ENCODE measurements at places on chromosomes 2 and 18.

GRCh38 chr18:48991676-48992075, 40.9 kb upstream of the SMAD7 start:
- no peak for DNase-seq

DNA sequence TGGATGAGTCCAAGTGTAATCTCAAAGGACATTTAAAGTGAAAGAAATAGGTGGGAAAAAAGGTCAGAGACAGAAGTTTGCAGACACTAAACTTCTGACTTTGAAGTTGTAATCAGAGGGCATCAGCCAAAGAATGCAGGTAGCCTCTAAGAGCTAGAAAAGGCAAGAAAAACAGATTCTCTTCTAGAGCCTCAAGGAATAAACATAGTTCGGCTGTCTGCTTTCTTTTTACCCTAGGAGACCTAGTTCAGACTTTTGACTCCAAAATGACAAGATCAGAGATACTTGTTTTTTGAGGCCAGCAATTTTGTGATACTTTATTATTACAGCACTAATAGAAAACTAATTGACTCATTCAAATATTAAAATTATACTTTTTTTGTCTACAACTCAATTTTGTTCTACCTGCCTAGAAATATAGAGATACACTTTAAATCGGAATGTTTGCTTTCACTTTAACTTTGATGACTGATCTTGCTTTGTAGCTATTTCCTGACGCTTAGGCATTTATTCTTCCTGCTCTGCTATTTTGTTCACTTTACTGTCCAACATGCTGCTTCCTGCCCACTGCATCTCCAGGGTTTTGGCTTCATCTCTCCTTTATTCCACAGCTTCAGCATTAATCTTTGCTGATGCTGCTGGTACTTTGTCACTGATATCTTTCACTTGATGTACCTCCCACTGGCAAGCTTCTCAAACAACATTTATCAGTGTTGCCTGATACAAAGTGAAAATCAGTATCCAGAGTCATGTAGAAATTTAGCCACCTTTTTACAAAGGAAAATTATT, 272.5 kb downstream of the DSEL start:
- no peak for DNase-seq

DNA sequence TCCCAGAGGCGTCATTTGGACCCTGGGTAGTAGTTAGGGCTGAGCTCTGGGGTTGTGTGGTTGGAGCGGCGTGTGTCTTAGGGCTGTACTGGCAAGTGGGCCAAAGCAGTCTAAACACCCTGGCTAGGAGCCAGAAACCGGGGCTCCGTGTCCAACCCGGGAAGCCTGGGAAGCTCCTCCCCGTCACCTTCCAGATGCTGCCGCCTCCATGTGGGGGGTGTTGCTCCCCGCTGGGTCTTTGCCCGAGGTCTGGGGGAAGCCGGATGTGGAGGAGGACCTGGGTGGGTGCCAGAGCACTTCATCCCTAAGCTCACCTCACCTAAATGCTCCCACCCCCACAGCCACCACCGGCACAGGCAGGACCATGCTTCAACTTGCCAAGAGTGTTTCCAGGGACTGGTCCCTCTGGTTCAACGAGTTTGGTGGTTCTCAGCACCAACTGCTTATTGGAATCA, 25.4 kb downstream of the TET3 start:
- DNase-seq = no peak

DNA sequence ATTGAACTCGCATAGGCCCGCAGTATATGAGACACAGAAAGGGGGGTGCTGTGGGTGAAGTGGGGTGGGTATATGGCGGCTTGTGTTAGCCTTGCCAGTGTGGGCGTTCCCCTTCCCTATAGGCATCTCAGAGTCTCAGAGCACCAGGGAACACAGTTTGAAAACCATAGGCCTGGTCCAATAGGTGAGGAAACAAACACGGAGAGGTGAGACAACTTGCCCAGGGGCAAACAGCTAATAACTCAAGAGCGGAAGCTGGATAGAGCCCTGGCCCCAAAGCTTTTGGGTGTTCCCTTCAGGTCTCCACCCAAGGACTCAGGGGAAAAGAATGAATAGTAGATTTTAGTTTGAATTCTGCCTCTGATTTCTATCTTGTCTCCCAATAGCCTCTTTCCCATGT, 7.9 kb downstream of the LIPG start:
- DNase-seq = no peak

DNA sequence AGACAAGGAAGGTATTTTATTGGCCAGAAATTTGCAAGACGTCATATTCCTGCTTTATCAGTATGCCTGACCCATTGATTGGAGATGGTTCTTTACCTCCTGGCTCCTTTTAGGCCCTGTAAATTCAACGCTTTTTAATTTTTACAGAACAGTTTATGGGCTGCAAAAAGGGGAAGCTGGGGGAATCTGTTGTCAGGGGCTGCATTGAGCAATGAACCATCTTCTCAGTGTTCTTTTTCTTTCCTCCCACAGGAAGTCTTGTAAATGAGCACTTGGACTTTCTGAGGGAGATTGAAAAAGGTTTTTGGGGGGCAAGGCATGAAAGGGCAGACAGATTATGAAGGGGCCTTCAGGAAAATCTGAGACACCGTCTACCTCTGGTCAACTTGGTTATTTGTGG, 503.6 kb upstream of the TNP1 start:
- DNase-seq = no peak

GRCh38 chr18:49227441-49228165, 232.8 kb downstream of the DYM start:
- no peak for DNase-seq

DNA sequence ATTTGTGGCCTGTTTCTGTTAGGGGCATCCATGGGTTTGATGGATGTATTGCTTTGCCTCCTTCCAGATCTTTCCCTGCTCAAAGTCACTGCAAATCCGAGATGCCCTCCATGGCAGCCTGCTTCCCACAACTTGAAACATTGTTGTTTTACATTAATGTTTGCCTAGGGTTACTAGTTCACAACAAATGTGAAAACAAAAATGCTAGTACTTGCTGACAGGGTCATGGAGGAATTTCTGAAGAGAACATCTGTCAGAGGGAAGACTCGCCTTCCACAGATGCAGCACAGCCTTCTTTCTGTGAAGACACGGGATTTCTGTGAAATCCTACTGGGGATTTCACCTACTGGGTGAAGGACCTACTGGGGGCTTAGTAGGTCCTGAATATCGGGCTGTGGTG, 260.0 kb upstream of the FN1 start:
- no peak for DNase-seq

- DNase-seq = no peak
These were observed 484.5 kb upstream of the ZNF804A start for GRCh38 chr2:184113696-184114403.

DNA sequence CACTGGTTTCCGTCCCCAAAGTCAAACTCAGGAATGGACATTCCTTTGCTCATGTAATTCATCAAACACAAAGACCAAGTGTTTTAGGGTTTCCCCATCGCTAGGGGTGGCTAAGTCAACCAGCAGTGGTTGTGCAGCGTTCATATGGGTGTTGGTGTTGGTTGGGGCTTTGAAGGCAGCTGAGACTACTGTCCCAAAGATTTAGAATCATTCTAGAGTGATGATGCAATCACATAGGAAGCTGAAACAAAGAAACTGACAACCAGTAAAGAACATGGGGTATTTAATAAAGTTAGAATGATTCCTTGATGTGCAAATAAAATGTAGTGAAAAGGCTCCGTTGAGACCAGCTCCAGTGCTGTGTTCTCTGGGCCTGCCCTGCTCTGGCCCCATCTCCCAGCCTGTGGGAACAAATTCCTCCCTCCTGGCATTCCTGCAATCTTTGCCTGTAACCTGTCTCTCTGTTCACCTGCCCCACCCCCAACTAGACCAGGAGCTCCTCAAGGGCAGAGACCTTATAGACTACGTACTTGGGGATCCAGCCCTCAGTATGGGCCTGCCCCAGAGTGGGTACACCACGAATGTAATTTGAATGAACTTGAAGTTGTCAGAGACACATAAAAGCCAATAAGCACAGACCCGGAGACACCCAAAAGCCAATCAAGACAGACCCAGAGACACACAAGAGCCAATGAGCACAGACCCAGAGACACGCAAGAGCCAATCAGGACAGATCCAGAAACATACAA, 191.7 kb upstream of the TWIST2 start:
- no peak for DNase-seq

Data from caudate nucleus (tissue), 63 donors.